Stimulated activated CD8-positive, alpha-beta memory T cell treated with anti-CD3 and anti-CD28 coated beads, Interleukin-7, amount 100 ng/mL, for 1 hour (primary cell): ENCODE measurements at places on chromosomes 5 and 9.

- no peak for DNase-seq
Observed at GRCh38 chr5:124747791-124748686, 1.6 kb upstream of the ZNF608 start.

DNA sequence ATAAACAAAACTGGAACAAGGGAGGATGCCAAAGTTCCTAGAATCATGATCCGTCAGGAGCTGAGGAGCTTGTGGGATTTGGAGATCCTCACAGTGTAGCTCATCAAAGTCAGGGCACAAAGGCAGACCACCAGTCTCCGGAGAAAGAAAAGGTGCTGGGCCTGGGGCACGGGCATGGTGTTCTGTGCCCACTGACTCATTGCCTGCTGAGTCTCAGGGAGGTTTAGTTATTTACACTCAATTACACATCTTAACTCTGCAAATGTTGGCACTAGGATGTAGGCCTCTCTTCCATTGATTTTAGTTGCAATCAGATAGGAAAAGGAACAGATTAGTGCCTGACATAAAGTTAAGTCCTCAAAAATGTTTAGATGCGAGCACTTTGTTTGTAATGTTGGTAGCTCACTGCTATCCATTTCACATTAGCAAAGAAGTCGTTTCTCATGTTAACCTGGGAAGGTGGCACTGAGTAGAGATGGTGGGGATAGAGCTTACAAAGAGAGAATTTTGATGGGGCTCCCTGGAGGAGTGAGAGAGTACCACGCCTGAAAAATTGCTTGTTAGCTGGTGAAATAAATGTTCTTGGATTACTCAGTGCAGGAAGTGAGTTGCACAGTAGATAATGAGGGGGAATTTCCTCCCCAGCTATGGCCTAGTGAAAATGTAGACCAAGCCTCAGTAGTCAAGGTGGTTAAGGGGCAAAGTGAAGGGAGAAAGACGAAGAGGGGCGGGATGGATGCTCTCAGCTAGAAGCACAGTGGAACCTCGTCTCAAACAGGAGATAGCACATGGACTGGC is 109.5 kb upstream of the CD180 start:
- no peak for DNase-seq

DNA sequence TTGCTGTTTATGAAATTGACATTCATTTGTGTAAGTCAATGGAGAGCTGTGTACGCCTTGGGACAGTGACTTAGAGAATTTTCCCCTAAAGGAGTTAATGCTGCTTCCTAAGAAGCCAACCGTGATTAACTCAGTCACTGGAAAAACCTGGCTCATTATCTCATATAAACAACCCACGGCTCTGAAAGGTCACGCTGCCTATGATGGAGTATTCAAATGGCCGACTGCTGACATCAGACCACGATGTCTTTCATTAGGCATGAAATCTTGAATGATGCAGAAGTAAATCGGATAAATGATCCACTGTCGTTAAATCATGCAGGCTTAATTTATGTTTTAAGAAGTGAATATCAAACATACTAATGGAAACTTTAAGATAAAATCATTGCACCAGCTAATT is 603.7 kb downstream of the RAB3C start:
- DNase-seq = no peak

- DNase-seq = no peak
Observed at GRCh38 chr9:757246-757881, 84.1 kb upstream of the DMRT1 start.

DNA sequence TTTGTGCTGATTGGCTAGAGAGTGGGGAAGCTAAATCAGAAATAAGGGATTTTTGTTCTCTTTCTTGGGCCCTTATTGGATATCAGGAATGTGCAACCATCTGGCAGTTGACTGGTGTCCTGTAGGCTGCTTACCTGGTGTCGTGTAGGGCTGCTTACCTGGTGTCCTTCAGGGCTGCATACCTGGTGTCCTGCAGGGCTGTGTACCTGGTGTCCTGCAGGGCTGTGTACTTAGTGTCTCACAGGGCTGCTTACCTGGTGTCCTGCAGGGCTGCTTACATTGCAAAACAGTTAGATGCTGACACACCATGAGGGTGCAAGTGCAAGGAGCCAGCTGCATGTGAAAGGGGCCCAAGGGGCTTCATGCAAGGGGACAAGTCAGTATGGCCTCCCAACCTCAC is 249.3 kb downstream of the ICE1 start:
- no peak for DNase-seq

GRCh38 chr9:6896562-6896961 is 138.8 kb downstream of the KDM4C start:
- no peak for DNase-seq

DNA sequence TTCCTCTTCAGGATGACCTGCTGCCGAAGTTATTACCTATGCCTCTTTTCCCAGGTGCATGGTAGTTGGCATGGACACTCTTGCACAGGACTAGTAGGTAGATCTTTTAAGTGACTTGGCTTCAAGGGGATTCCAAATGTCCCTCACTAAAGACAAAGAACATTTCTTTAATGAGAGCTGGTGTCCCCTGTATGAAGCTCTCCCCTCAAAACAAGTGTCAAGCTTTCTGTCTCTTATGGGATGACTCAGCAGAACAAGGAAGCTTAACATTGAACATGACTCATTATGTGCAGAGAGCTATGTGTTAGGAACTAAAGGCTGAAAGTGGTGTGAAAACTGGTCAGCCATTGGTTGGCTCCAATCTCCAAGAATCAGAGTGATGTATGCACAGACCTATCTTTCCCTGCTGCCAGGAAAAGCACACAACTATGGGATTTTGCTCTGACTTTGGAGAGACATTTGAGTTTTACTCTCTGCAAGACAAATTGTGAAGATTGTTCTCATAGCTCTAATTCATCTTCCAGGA is 120.5 kb downstream of the PRDM6 start:
- no peak for DNase-seq

DNA sequence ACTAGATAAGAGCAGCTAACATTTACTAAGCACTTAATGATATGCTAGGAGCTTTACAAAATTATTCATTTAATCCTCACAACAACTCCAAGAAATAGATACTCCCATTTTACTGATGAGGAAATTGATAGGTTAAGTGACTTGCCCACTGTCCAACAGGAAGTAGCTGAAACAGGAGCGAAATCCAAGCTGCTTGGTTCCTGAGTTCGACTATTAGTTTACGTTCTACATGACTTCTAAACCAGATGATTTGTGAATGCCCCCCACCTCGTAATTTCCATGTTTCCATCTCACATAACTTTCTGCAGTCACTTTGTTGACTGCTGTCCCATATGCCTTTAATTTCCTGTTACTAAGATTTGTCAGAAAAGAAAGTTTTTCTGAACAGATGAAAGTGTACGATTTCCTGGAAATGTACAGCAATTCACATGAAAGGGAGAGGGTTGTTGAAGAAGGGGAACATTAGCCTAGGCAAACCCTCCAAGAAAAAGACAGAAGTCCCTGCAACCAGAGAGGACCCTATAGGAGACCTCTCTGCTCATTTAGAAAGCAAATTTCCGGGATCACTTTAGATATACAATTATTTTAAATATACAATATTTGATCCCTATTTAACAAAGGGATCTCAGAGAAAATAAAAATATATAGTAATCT is 279.1 kb upstream of the EFNA5 start:
- DNase-seq = no peak

GRCh38 chr5:137587919-137588318 is 88.8 kb upstream of the SPOCK1 start:
- no peak for DNase-seq

GRCh38 chr9:21968331-21969010 is 25.7 kb downstream of the CDKN2A start:
- no peak for DNase-seq

- no peak for DNase-seq
Observed at GRCh38 chr5:133106761-133107572, 55.2 kb downstream of the HSPA4 start.
